ENCODE measurements at places on chromosomes 2 and 18.

DNA sequence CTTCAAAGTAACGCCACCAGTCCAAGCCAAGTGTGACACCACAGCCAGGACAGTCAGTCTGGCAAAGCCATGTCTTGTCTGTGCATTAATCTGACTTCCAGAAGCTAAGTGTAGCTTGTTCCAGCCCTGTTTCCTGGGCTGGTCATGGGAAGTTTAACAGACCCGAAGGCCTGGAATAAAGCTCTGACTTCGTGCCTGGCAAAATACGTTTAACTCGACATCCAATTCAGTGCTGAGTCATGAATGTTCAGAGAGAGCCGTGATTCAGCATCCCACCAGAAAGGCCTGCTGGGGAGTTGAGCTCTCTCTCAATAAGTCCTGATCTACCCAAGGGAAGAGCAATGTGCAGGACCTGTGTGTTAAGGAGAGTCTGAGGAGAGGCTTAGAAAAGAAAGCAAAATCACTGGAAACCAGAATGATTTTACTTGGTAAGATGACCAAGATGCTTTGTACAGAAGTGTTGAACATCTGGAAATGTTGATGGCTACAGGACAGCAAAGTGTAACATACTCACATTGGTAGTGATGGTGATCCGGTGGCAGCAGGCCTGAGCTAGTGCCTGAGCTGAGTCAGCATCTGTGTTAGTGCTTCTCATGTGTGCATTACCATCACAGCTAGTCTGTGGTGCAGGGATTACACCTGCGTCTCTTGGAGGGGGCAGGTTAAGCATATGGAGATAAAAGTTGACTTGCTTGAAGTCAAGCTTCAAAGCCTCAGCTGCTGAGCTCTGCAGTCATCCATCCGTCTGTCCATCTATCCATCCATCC is 743.7 kb upstream of the HS6ST1 start:
- no peak for DNase-seq

- no peak for DNase-seq
These were observed 33.5 kb downstream of the PTPN18 start for GRCh38 chr2:130389358-130389757.

- DNase-seq, result no peak
These were observed 49.4 kb downstream of the RHOB start for GRCh38 chr2:20496076-20496872.

DNA sequence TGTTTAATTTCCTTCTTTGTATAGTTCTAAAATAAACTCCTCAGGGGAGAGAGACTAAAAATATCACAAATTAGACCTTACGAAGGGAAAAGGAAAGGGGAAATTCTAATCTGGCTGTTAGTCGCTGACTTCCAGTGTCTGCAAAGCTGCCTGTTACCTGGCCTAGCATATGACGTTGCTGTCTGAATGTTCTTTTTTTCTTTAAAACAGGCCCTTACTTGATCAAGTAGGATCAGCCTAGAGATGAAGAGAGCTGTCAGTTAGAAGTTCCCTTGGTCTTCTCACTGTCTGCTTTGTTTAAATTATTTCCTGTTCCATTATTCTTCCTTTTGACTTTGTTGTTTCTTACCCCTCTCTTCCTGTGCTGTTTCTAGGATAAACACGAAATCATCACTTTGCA is 11.2 kb downstream of the NCK2 start:
- peak; percentile 66 for DNase-seq

DNA sequence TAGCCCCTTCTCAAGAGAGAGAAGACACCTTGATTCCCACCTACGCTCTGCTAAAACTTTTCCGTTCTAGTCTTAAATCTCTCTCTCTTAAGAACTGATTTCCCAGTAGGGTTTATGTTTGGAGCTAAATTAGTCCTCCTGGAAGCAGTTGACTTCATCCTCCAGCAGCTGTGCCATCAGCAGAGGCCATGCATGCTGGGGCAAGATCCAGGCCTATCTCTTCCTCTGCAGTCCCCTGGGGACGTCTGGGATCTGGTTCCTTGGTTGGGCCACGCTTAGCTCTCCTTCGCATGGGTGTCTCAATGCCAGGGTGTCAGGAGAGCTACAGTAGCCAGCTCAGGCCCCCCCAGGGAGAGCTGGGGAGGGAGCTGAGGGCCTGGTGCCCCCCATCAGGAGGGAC is 49.7 kb downstream of the HPCAL1 start:
- no peak for DNase-seq

GRCh38 chr2:12923907-12924610 is 207.3 kb downstream of the TRIB2 start:
- DNase-seq, result no peak

All from CD4-positive, alpha-beta T cell treated with Interleukin-12 subunit alpha and Interleukin-12 subunit beta, for 1 hour (primary cell).